ENCODE measurements at places on chromosomes 13 and 19.

- DNase-seq = no peak
Observed at GRCh38 chr13:94987081-94987480, 274.7 kb upstream of the SOX21 start.

- peak; percentile 28 for DNase-seq
Observed at GRCh38 chr19:343941-344624, 513 bp downstream of the MIER2 start.

DNA sequence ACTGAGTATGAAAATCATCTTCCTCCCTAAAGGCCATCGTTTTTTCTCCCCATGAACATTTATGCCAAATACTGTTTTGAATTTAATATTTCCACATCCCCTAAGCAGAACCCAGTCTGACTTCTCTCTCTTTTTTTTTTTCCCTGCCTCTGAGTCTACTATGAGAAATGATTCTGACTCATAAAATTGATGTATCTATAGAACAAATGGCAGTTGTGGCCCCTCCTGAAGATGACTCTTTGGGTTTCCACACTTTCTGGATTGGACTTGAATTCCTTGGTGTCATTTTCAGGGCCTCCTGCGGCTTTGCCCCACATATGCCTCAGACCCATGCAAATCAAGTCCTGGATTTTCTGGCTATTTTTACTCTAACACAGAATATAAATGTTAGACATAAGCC, 22.7 kb upstream of the NAXD start:
- DNase-seq = no peak

DNA sequence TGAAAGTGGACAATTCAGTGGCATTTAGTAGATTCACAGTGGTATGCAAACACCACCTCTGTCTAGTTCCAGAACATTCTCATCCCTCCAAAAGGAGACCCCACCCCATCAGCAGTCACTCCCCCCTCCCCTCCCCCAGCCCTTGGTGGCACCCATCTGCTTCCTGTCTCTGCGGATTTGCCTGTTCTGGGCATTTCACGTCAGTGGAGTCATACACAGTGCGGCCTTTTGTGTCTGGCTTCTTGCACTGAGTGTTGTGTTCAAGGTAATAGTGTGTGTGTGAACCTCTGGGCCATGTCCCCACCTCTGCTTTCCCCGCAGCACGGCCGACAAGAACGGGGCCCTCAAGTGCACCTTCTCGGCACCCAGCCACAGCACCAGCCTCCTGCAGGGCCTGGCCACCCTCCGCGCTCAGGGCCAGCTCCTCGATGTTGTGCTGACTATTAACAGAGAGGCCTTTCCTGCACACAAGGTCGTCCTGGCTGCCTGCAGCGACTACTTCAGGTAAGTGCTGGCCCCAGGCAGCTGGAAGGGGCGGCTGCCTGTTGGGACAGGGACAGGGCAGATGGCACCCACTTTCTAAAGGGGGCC, 19.4 kb upstream of the CRTC1 start:
- DNase-seq = no peak

DNA sequence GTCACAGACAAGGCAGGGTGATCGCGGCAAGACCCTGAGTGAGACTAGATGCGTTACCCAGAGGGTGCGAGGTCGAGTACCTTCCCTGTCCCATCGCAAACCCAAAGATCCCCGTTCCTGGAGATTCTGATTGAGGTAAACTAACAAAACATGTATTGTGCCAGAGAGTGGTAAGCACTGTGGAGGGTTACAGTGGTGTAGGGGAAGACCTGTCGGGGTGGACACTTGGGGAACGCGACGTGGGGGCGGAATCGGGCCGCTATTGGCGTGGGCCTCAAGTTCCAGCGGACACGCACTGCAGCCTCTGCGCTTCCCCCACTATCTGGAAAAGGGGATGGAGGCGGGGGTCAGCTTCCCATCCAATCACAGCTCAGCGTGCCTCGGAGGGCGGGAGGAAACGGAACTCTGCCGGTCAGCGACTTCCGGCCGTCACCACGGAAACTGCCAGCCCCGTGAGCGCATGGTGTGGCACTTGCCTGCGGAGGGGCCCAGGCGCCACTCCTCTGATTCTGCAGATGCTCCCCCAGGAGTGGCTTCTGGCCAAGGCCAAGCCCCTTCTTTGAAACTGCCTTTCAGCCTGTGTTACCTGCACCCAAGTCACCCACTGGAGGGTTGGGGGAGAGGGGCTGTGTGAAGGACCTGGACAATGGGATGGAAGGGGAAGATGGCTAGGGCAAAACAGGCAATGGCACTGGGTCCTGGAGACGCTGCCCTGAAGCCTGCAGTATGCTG, 1.0 kb upstream of the UBE2M start:
- DNase-seq = peak; percentile 96

DNA sequence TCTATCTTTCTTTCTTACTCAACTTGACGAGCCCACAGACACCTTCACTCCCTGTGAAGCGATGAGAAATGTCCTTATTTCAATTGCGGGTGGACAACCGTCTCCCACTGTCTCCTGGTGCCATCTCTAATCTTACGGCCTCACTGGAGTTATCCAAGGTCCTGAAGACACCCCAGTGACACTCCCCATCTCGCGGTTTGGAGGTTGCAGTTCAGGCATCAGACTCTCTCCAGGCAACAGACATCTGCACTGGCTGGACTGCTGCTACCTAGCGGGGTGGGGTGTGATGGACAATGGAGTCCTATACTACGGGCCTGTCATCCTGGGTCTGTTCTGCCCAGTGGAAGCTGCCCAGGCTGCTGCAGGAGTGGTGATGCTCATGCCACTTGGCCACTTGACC, 18.3 kb upstream of the IRS2 start:
- DNase-seq = no peak

- peak; percentile 56 for DNase-seq
Observed at GRCh38 chr19:18895824-18896341, at the start of gene CERS1. TSS of gene CERS1 (minus strand) at chr19:18896158. CDS start at chr19:18896072, 86 bp downstream.

DNA sequence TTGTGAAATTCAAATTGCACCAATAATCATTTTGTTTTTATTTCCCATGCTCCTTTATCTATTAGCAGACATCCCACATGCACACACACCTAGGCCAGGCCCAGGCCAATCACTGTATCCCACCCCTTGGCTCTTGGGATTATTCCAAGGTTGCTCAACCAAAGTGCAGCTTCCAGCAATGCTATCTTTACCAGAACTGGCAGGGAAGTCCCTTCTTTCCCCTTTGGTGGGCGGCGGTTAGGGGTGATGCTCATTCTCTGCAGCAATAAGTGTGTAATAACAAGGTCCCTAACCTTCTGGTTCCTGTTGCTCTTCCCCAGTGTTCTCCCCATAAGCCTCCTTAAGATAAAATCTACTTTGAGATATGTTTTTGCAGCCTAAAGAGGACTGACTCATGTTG, 18.3 kb upstream of the KCTD12 start:
- peak; percentile 46 for DNase-seq

- DNase-seq = no peak
Observed at GRCh38 chr19:50535672-50536187, 22.0 kb upstream of the ASPDH start.

DNA sequence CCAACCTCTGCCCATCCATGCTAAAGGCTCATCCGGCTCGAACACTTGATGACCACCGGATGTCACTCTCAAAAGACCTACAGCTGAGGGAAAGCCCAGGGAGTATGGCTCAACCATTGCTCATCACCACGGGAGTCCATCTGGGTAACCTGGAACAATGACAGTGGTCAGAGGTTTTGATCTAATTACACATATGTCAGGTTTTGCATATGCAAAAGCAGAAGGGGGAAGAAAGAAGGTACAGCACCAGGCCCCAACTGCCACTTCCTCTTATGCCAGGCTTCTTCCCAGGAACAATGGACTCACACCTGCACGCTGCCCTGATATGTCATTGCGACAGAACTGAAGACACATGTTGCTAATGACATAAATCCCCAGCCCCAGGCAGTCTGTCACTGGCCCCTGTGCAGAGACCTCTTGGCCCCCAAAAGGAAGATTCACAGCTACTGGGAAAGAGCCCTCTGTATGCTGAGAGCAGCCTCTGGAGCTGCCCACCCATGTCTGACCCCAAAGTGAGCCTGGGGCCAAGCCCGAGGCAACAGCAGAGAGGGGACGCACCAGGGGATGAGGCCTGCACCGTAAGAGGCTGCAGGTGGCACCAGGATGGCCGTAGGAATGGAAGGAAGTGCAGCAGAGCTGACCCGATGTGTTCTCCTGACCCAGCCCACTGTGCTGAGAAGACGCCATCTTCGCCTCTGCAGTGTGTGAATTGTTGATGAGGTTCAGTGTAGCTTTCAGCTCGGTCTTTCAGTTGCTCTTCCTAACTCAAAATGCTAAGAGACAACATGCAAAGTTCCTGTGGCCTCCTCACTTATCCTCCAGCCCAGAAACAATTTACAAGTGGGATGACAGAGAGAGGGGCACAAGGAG, 26.3 kb downstream of the EPS15L1 start:
- peak; percentile 61 for DNase-seq

DNA sequence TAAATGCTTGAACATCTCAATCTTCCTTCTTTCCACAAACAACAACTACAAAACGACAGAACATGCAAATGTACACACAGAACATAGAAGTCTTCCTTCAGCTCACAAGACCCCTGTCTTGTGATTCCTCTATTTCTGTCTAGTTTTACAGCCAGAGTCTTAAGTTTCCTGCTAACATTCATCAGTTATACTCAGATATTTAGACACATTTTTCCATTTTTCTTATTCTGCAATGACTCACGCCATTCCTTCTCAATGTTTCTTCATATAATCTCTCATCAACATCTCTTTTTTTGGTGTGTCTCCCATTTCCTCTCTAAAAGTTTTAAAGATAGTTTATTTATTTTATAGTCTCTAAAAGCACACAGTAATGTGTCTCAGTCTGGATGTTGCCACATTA, 1872.9 kb upstream of the PCDH20 start:
- no peak for DNase-seq

GRCh38 chr19:31355665-31356289, 6.5 kb upstream of the TSHZ3 start:
- DNase-seq = no peak

All from suppressor macrophage (primary cell).